ENCODE measurements at places on chromosomes 7 and 10. TPM values are rescaled to one million over a fixed set of nuclear protein-coding genes. Genes with fewer than 3 reads are reported as not detected.

Gene LDB3
- not detected for total RNA-seq

Gene PAPSS2
- total RNA-seq: 24.4 TPM

Gene ANKRD30A
- total RNA-seq: not detected

Gene KDM7A
- total RNA-seq: 1.6 TPM

Gene NODAL
- total RNA-seq: not detected

Gene FAM241B
- total RNA-seq: 4.2 TPM

Gene CDH23
- total RNA-seq: under 0.01 TPM

Gene ARID5B
- total RNA-seq: 16.5 TPM

Gene TUBB8
- 0.29 TPM for total RNA-seq

- no peak for DNase-seq
Observed at GRCh38 chr7:148144827-148145226, 445.7 kb upstream of the C7orf33 start.

- DNase-seq: no peak
Observed at GRCh38 chr7:128940494-128941322, 3.0 kb downstream of the IRF5 start.

DNA sequence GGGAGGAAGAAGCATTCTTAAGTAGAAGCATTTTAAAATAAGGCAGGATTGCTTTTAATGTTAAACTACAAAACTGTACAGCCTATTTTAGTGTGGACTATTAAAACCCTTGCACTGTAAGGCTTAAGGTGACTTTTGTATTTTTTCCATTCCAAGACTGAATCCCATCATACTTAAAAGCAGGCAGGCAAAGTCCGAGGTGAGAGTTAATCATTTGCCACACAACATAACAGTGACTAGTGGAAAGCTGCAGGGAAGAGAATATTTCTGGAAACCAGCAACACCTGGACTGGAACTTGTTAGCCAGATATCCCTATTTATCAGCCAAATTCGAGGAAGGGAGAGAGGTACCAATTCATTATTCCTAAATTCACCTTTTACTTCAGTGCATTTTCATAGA is 3.5 kb downstream of the PRR15 start:
- DNase-seq: peak; percentile 51

DNA sequence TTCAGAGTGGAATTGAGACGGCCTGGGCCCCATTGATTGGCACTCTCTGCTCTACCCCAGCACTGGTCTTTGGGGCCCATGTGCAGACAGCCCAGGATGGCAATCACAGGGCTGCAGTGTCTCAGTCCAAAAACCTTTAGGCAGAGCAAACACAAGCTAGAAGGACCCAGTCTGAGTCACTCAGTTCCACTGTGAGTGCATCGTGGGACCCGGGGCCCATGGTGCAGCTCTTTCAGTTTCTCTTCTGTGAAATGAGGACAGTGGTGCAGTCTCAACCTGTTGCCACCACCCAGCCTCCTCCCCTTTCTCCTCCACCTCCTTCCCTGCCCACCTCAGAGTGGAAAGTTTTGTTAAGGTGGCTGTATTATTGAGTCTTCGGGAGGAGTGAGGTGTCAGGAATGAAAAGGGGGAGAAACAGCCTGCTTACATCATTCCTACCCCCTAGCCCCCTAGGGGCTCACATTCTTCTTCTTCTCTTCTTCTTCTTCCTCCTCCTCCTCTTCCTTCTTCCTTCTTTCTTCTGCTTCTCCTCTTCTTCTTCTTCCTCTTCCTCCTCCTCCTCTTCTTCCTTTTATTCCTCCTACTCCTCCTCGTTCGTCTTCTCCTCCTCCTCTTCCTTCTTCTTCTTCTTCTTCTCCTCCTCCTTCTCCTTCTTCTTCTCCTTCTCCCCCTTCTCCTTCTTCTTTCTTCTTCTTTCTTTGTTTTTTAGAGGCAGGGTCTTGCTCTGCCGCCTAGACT is 19.5 kb upstream of the CARD11 start:
- no peak for DNase-seq

GRCh38 chr10:114310346-114310745 is 71.3 kb downstream of the VWA2 start:
- DNase-seq: no peak

GRCh38 chr7:94949532-94949931 is 42.1 kb downstream of the PPP1R9A start:
- no peak for DNase-seq

DNA sequence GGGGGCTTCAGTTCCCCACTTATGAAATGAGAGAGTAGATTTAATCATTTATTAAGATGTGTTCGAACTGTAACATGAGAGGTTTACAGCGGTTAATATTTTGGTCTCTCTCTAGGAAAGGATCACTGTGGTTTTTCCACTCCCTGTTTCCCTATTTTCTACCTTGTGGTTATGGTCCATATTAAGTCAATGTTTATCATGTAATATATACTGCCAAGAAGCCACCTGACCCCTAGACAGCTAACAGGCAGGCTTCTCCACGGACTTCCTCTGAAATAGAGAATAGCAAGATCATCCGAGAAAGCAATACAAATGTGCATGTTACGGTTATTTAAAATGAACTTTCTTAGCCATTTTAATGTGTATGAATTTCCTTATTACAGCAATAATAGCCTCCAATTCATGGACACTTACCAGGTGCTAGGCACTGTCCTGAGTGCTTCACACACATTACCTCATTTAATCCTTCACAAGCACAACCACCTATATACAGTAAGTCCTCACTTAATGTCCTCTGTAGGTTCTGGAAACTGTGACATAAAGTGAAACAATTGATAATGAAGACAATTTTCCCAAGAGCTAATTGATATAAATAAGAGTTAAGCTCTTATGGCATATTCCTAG is 835 bp upstream of the COL28A1 start:
- DNase-seq: no peak

GRCh38 chr10:64444564-64444963 is 923.4 kb downstream of the REEP3 start:
- DNase-seq: no peak

- DNase-seq: no peak
Observed at GRCh38 chr7:121847041-121847440, 25.9 kb upstream of the PTPRZ1 start.

DNA sequence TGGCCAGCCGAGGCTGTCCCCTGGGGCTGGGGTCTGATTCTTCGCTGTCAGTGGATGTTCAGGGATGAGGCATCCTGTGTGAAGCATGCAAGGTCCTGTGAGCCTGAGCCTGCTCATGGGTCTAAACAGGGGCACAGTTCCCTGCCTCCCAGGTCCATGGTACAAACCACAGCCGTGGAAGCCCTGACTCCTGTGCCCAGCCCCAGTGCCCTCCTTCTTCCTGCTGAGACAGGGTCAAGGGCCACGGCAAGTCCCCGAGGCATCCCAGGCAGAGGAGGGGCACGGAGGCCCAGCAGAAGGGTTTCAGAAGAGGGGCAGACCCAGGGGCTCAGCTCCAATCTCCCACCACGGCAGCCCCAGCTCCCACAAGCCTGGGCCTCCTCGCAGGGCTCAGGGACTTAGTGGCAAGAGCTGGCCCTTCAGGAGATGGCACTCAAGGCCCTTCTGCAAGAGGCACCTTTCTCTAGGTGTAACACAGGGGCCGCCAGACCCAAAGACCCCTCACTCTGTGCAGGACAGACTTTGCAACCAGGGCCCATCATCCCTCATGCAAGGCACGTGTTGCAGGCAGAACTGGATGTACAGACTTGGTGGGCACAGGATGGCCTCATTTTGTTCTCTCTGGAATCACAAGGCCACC is 248.8 kb downstream of the TCERG1L start:
- no peak for DNase-seq

DNA sequence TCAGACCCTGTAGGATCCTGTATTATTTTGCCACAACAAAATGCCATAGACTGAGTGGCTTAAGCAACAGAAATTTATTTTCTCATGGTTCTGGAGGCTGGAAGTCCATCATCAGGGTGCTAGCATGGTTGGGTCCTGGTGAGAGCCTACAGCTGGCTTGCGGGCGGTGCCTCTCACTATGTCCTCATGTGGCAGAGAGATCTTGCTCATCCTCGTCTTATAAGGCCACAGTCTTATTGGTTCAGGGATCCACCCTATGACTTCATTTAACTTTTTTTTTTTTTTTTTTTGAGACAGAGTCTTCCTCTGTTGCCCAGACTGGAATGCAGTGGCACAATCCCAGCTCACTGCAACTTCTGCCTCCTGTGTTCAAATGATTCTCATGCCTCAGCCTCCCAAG is 90.9 kb downstream of the LSM5 start:
- DNase-seq: no peak

DNA sequence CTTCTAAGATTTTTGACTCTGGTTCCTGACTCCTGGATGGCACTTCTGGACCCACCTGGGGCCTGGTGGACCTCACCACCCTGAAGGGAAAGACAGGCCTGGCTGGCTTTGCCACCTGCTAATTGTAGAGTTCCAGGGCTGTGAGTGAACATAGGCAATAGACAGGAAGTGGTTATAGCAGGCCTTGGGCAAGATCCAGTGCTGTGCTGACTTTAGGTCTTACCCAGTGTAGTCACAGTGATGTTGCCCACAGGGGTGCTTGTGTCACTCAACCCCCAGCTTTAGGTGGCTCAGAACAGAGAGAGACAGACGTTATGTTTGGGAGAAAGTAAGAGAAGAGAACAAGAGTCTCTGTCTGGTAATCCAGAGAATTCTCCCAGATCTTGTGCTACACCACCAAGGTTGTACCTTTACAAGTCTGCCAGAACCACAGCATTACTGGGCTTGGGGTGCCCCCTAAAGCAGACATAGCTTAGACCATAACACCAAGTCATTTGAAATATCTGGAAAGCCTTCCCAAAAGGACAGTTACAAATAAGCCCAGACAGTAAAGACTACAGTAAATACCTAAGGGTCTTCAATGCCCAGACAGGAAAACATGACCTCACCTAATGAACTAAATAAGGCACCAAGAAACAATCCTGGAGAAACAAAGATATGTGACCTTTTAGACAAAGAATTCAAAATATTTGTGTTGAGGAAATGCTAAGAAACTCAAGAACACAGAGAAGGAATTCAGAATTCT is 303.4 kb downstream of the PCLO start:
- peak; percentile 6 for DNase-seq

DNA sequence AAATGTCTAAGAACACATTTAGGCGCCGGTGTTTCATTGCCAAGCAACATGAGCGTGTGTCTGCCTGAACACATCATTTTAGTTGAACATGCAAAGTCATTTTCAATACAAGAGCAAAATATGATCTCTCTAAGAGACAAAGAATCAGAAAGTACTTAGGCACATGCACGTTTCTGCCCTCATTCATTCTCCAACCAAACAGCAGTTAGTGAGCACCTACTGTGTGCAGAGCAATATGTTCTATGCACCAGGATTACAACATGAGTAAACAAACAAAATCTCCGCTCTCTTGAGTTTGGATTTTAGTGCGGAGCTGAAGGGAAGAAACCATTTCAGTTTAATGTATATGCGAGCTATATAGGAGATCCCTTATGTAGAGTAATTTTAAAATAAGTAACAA is 71.6 kb upstream of the KLF6 start:
- no peak for DNase-seq

GRCh38 chr7:108122181-108122580 is 8.0 kb downstream of the LAMB4 start:
- no peak for DNase-seq

GRCh38 chr10:29918623-29919400 is 140.6 kb downstream of the JCAD start:
- no peak for DNase-seq

DNA sequence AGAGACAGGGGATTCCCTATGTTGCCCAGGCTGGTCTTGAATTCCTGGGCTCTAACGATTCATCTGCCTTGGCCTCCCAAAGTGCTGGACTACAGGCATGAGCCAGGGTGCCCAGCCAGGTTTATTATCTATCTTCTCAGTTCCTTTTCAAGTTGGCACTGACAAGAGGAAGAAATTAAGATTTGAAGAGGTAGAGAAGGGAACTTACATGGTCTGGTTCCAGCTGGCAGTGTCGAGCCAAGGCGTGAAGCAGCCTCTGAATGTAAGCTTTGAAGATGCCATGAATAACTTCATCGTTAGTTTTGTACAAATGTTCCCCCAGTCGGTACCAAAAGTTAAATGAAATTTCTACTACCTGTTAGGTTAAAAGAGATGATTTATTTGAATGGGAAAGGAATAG is 57.7 kb downstream of the TNPO3 start:
- DNase-seq: no peak

DNA sequence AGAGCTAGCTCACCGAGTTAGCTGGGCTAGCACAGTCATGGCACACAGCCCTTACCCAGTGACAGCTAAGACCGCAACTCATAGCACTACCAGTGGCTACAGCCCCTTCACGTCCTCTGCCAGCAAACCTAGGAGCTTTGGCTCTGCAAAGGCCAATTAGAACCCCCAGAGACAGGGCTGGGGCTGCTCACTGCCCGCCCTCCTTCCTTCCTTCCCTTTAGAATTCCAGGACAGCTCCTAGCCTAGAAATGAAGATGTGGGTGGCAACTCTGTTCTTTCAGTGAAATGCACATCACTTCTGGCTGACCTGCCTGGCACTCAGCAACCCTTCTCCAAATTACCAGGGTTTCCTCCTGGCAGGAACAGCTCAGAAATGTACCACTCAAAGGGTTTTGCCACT is 99.9 kb downstream of the FAM53B start:
- no peak for DNase-seq

- no peak for DNase-seq
Observed at GRCh38 chr7:39721919-39722597, 98.7 kb downstream of the RALA start.

GRCh38 chr7:115662120-115662519 is 368.4 kb downstream of the TFEC start:
- no peak for DNase-seq

DNA sequence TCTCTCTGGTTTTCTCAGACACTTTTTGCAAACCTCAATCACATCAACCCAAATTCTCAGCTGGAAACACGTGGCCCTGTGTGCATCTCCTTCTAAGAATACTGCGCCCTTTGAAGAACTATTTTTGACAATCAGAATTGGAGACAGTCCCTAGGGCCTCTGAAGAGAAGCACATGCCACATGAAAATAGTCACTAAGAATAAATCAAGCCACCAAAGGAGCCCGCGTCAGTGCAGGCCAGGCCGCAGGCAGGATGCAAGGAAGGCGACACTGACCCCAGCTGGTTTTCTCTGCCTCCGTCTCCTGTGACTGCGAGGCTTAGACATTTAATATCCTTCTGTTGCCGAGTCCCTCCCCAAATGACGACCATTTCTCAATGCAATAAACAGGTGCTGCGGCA is 88.0 kb upstream of the ADAM12 start:
- no peak for DNase-seq

GRCh38 chr7:22667562-22668239 is 59.3 kb upstream of the IL6 start:
- peak; percentile 48 for DNase-seq

GRCh38 chr10:80512031-80512526 is 25.6 kb upstream of the SH2D4B start:
- no peak for DNase-seq

DNA sequence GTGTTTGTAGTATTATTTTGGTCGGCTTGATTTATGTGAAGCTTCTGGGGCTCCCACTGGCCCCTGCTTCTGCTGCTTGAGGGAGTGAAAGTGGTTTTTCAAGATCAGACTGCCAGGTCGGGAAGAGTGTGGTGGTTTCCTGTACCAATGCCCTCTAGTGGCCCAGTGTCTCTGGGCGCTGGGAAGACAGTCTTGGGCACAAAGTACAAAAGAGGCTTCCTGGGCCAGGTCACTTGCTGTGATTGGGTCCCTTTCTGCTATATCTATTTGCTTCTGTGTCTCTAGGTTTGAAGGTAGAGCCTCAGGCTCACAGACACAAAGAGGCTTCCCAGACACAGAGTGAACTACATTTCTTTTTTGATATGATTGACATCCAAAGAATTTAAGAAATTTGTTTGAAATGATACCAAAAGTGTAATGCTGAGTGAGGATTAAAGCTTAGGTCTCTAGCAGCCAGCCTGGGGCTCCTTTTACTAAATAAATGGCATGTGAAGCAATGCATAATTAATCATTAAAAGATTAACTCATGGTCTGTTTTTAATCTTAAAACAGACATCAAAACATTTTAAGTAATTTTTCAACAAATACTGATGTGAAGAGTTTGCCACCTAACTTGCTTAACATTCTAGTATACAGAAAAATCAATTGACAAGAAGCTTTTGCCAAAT is 36.3 kb downstream of the ABCB1 start:
- no peak for DNase-seq

Measured in epithelial cell of proximal tubule (primary cell).